ENCODE measurements at places on chromosomes 7 and 10.
A peak's percentile ranks its signal among the peaks of the same experiment; 100 is the strongest.

DNA sequence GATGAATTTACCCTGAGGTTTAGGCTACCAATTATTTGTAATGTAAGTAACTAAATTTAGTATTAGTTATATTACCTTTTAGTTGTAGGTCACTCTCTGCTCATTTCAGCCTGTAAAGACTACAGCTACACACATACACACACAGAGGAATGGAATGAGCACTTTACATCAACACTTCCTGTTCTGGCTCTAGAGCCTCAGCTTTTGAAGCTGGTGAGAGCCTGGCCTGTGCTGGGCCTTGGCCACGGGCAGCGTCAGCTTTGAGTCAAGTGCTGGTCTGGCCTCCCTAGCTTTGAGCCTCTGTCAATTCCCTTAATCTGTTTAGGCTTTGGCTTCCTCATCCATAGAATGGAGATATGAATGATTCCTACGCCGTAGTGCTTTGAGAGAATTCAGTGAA, 141.7 kb downstream of the EGFR start:
- DNase-seq, result no peak

DNA sequence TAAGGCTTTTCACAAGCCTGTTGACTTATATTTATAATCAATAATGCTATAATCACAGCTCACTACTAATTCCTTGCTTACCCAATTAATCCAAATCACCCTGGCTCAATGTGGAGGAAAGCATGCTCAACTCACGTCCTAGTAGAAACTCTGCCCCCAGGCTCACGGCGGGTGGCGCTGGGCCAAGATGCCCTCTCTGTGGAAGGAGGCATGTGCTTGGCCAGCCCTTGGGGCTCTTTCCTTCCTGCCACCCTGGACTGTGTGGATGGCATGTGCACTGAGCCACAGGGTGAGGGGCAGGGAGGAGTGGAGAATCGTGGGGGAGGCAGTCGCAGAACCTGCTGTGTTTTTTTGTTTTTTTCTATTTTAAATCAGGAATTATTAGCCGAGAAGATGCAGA, 96.2 kb downstream of the SH2D4B start:
- DNase-seq, result no peak

- DNase-seq, result peak; percentile 78
Measured at GRCh38 chr10:17009212-17009700, 120.4 kb downstream of the CUBN start.

GRCh38 chr7:28695300-28696295, 262.5 kb downstream of the TRIL start:
- DNase-seq, result no peak

GRCh38 chr10:109592391-109592790, 330.9 kb downstream of the XPNPEP1 start:
- no peak for DNase-seq

- no peak for DNase-seq
Measured at GRCh38 chr10:6482737-6483357, 97.2 kb downstream of the PRKCQ start.
